ENCODE measurements at places on chromosomes 16 and 17.
A peak's percentile ranks its signal among the peaks of the same experiment; 100 is the strongest.

DNA sequence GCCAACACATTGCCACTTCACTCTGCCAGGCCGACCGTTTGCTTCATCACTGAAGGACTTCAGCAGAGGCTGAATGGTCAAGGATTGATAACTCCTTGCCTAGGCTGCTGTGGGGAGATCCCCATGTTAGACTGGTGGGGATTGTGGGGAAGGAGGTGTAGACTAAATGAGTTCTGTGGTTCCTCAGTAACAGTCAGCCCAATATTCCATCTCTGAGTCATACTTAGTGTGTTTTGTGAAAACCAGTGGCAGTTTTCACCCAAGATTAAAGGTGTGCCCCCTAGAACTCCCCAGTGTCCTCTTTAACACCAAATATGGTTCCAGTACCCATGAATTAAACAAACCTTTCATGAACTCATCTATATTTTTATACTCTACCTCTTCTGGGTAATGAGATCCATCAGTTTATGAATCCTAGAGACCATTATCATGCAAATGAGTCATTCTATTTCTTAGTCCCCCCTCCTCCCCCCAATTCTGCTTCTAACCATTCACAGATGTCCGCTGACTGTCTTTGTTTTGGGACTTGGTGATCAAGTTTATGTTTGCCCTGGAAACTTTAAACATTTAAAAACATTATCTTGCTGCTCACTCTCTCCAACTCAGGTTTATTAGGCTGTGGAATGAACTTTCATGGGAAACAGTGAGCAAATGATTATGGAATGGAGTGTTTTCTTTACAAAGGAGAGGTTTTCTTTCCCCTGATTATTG lies 66.8 kb upstream of the GAS7 start:
- DNase-seq: no peak

- no peak for DNase-seq
Measured at GRCh38 chr16:79644971-79645667, 44.6 kb upstream of the MAF start.

DNA sequence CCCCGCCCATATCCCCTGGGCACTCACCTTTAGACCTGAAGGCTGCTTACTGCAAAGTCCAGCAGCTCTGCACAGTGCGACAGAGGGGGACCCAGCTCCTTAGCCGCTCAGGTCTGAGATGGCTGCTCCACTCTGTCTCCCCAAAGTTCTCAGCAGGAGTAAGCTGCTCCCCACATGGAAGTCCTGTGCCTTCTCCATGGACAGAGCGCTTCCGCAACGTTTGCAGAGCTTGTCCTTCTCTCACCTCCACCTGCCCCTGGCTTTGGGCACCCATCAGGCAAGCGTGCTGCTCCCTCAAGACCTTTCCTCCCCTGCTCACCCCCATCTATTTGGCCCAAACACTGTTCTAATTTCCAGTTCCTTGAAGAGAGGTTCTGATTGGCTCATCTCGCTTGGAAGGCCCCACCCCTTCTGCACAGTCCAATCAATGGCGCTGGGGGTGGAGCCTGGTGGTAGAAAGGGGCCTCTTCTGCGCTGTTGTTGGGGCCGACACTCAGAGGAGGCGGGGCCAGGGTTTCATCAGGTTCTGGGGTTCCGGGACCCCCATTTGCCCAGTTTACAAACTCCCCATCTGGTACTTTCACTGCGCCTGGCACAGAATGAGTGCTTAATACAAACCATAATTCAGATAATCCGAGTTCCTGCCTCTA lies 137.2 kb downstream of the CYLD start:
- DNase-seq: no peak

DNA sequence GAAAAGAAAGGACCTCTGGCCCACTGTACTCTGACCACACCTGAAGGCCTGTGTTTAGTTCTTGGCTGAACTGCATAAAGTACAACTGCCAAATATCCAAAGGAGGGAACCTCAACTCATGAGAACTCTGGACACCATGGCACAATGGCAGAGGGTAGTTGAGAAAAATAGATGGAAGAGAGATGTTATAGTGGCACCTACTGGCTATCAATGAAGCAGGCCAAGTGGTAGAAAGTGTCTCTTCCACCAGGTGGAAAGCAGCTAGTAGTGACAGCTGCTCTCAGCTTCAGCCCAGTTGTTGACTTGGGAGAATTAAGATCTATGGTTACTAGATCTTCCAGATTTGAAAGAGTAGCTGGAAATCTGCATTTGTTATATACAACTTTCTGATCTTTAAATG lies 3.2 kb downstream of the MED31 start:
- no peak for DNase-seq

DNA sequence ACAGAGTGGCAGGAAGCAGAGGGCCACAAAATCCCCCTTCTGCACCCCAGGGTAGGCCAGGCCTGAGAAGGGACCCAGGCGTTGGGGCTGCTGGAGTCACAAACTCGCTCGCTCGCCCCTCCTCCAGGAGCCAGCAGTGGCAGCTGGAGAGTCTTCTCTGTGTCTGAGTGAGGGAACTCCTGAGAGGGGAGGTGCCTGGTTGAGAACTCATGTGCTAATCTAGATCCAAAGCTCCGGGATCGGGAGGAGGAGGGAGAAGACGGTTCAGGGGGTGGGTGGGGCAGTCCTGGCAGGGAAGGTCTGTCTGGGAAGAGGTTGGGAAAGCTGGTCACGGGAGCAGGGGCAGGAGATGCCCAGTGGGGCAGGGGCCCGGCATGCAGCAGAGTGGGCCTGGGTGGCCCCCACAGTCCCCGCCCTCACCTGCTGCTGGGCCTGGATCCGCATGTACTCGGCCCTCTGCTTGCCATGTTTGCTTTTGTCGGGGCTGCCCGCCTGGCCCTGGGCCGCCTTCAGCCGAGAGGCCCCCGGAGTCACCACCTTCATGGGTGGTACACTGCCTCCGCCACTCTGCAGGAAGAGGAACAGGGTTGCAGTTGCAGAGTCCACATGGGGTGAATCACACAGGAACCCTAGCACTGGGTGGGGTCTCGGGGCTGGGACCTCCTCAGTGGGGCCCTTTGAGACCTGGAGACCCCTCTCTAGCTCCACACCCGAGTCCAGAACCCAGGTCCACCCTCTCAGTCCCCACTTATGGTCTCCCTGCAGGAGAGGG lies 62.2 kb downstream of the SRCIN1 start:
- DNase-seq: no peak

GRCh38 chr16:22659933-22660332 lies 149.2 kb downstream of the NPIPB5 start:
- DNase-seq: no peak

DNA sequence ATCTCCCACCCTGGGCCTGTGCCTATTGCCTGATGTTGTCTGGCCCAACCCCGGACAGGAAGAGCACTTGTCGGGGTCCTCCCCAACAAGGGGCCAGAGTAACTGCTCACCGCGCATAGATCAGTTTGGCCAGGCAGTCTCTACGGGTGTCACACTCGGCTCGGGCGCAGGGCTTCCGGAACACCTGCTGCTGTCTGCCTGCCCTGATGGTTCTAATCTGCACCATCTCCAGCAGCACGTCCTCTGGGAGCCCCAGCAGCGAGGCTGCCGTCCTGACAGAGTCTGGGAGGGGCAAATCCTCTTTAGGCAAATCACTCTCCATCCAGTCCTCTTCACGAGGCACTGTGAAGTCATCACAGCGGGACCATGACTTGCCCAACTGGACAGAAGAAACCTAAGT lies 24.0 kb downstream of the MYO19 start:
- no peak for DNase-seq

- no peak for DNase-seq
Measured at GRCh38 chr16:5015351-5015750, 18.4 kb downstream of the NAGPA start.

GRCh38 chr17:47996201-47996600 lies 25.3 kb downstream of the CDK5RAP3 start:
- DNase-seq: no peak

GRCh38 chr17:79811011-79811867 lies 14.4 kb upstream of the CBX8 start:
- DNase-seq: no peak

GRCh38 chr16:61879306-61879705 lies 156.9 kb downstream of the CDH8 start:
- no peak for DNase-seq

DNA sequence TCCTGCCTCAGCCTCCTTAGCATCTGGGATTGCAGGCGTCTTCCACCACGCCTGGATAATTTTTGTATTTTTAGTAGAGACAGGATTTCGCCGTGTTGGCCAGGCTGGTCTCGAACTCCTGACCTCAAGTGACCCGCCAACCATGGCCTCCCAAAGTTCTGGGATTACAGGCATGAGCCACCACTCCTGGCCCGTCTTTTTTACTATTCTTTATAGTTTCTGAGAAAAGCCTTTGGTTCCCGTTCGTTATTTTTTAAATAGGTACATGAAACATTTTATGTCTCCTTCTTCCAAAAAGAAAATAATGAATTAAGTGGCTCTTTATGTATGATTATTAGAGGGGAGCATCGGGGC lies 570 bp upstream of the BCO1 start:
- DNase-seq: no peak

DNA sequence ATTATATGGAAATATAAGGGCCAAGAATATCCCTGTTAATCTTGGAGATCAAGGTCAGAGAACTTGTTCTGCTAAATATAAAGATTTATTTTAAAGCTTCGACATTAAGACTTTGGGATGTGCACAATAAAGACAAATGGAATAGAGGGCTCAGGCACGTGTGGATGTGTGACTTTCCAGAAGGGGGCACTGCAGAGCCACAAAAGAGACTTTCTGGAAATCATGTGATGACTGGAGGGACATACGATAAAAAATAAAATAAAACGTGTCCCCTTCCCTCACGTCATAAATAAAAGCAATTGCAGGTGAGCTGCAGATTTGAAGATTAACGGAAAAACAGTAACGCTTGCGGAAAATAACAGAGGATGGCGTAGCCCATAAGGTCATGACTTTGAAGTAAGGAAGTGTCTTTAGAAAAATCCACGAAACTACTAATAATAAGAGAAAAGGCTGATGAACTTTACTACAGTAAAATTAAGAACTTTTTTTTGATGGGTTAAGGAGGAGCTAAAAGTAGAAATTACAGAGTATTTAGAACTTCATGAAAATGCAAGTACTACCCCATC lies 9.4 kb upstream of the ENGASE start:
- DNase-seq: peak; percentile 68

- no peak for DNase-seq
Measured at GRCh38 chr16:79751471-79752184, 151.1 kb upstream of the MAF start.

DNA sequence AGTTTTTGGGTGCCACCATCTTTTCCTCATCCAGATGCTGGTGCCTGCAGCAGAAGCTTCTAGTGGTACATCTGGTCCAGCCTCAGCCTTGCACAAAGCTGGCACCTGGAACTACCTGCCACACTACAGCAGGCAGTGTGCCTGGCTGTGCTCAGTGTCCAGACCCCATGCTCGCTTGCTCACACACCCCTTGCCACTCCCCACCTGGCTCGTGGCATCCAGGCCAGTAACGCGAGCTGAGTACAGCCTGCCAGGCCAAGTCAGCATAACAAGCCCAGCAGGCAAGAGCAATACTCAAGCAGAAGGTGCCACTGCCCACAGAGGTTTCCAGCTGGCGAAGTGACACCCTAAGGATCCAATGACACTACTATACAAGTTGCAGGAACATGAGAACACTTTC lies 29.7 kb upstream of the KIF2B start:
- no peak for DNase-seq

- no peak for DNase-seq
Measured at GRCh38 chr16:78635807-78636206, 536.4 kb downstream of the WWOX start.

- DNase-seq: no peak
Measured at GRCh38 chr17:45093444-45094110, 32.5 kb downstream of the NMT1 start.

- no peak for DNase-seq
Measured at GRCh38 chr17:73952082-73952479, 251.4 kb upstream of the RPL38 start.

GRCh38 chr16:83762141-83762991 lies 45.4 kb upstream of the HSBP1 start:
- no peak for DNase-seq

DNA sequence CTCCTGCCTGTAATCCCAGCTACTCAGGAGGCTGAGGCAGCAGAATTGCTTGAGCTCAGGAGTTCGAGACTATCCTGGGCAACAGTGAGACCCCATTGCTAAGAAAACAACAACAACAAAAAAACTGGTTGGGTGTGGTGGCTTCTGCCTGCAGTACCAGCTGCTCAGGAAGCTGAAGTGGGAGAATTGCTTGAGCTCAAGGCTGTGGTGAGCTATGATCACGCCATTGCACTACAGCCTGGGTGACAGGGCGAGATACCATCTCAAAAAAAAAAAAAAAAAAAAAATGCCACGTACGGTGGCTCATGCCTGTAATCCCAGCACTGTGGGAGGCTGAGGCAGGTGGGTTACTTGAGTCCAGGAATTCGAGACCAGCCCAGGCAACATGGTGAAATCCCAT lies 34.1 kb downstream of the NME2 start:
- DNase-seq: peak; percentile 27

- DNase-seq: no peak
Measured at GRCh38 chr17:19417611-19418010, 6.6 kb downstream of the RNF112 start.

DNA sequence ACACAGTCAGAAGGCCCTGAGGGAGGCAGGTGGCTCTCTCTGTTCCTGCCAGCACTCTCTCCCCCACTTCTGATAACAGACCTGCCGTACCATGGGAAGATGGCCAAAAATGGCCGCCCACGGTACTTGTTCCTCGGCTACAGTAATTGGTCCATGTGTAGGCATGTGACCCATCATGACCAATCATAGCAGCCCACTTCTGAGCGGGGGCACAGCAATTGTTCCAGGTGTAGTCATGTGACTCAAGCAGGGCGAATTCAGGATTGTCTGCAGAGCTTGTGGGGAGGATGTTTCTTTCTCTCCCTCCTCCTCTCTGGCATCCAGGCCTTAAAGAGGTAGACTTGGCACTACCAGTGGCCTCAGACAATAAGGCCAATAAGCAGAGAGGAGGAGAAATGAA lies 250.4 kb downstream of the MRTFB start:
- no peak for DNase-seq

Measured in CD4-positive, alpha-beta memory T cell (primary cell).